ENCODE measurements at places on chromosomes 4 and X. TPM values are rescaled to one million over a fixed set of nuclear protein-coding genes. Genes with fewer than 3 reads are reported as not detected.

GRCh38 chr4:112766422-112766821, 129.5 kb downstream of the LARP7 start:
- no peak overlapping the region for H3K4me3 ChIP-seq
- no peak overlapping the region for H3K27ac ChIP-seq
- no peaks in the 10 kb centered on the region for H3K4me1 ChIP-seq

DNA sequence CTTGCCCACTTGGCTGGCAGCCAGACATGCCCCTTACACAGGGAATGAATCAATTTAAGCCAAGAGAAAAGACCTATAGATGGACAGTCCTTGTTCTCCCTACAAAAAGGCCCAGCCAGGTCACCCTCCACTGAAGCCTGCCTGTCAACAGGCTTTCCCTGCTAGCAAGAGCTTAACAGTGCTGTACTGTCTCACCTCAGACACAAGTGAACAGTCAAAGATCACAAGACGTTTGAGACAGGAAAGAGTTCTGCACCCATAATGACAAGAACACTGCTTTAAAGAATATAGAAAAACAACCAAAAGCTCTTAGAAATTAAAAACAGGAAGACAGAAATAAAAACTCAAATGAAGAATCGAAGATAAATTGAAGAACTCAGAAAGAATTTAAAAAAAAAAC, 4.6 kb downstream of the RNF175 start:
- no peaks in the 10 kb centered on the region for H3K4me1 ChIP-seq
- H3K27me3 ChIP-seq = no peaks in the 10 kb centered on the region

ENOPH1 gene
- total RNA-seq = 28.7 TPM

DNA sequence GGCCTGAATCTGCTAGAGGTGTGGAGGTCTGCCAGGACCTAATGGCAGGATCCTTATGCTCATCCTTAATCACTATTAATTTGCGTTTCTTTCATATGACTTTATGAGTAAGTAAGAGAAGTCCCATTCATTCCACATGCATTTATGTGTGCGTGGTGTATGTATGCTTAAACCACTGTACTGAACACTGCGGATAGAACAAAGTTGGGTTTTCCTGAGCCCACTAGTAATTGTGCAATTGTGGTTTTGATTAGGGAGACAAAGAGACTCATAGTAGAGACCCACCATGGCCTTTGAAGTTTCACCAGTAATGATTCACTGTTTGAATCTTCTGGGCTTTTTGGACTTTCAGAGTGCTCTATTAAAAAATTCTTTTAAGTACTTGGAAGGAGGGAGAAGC, 498.5 kb upstream of the DIPK2B start:
- H3K4me1 ChIP-seq = no peaks in the 10 kb centered on the region
- H3K27ac ChIP-seq = no peak overlapping the region
- H3K27me3 ChIP-seq = no peaks in the 10 kb centered on the region

RAB41 gene
- 1.3 TPM for total RNA-seq

GRCh38 chrX:128818690-128819089, 704.6 kb downstream of the SMARCA1 start:
- no peak overlapping the region for H3K4me3 ChIP-seq
- no peak overlapping the region for H3K27ac ChIP-seq
- no peaks in the 10 kb centered on the region for H3K36me3 ChIP-seq
- no peaks in the 10 kb centered on the region for H3K4me1 ChIP-seq
- DNase-seq = no peak
- no peaks in the 10 kb centered on the region for H3K27me3 ChIP-seq

CABS1 gene
- 2.4 TPM for total RNA-seq

CXCL5 gene
- total RNA-seq = 0.57 TPM

USP17L19 gene
- not detected for total RNA-seq

GRCh38 chrX:153778684-153779101, 2.1 kb upstream of the SRPK3 start:
- DNase-seq = no peak
- H3K27me3 ChIP-seq = no peaks in the 10 kb centered on the region
- no peak overlapping the region for H3K27ac ChIP-seq
- no peaks in the 10 kb centered on the region for H3K36me3 ChIP-seq
- H3K4me3 ChIP-seq = no peak overlapping the region
- H3K4me1 ChIP-seq = no peaks in the 10 kb centered on the region

- H3K27ac ChIP-seq = no peak overlapping the region
- no peaks in the 10 kb centered on the region for H3K36me3 ChIP-seq
- no peak for DNase-seq
- no peaks in the 10 kb centered on the region for H3K27me3 ChIP-seq
- no peak overlapping the region for H3K4me3 ChIP-seq
- H3K4me1 ChIP-seq = no peaks in the 10 kb centered on the region
These were observed 375.3 kb downstream of the IDS start for GRCh38 chrX:149129767-149130166.

- H3K27ac ChIP-seq = no peak overlapping the region
- H3K4me1 ChIP-seq = no peaks in the 10 kb centered on the region
- no peaks in the 10 kb centered on the region for H3K27me3 ChIP-seq
- H3K4me3 ChIP-seq = no peak overlapping the region
These were observed 188.4 kb upstream of the MAOA start for GRCh38 chrX:43467608-43468234.

KIAA1210 gene
- total RNA-seq = 0.68 TPM

DNA sequence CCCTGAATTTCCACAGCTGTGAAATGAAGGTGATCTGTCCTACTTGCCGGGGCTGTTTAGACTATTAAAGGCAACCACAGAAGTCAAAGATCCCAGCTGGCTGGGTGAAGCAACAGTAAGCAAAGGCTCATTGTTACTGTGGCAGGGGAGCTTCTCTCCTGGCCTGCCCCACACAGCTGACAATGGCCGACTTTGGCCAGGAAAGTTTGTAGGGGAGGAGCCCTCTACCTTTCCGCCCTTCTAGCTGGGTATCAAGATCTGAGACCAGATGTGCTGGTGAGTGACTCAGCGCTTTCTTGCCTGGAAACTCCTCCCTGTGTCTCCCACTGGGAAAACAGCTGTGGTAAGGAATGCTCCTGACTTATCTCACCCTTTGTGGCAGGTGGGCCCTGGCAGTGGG, 21.1 kb downstream of the RASSF6 start:
- H3K36me3 ChIP-seq = no peaks in the 10 kb centered on the region
- peak overlapping the region; percentile 17 for H3K27ac ChIP-seq
- H3K27me3 ChIP-seq = no peaks in the 10 kb centered on the region
- DNase-seq = no peak
- no peak overlapping the region for H3K4me3 ChIP-seq
- peaks cover 4% of the 10 kb centered on the region for H3K4me1 ChIP-seq

DNA sequence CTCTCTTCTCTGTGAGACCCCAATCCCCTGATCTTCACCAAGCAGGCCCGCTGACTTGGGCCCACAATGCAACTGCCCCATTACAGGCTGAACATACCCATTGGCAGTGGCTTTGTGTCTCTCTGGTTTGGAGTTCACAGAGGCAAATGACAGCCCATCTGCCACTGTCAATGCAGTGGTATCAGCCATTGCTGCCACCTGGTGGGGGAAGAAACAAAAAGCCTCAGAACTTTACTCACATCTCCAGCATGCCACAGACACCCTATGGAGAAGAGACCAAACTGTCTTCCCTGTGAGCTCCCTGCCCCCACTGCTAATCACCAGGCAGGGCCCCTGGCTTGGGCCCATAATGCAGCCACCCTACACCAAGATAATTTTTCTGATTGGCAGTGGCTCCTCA, 729.3 kb upstream of the ACTRT1 start:
- H3K36me3 ChIP-seq = no peaks in the 10 kb centered on the region
- H3K27me3 ChIP-seq = no peaks in the 10 kb centered on the region
- DNase-seq = peak; percentile 15

NDNF gene
- total RNA-seq = 5.7 TPM

GRCh38 chr4:147594578-147594977, 22.6 kb upstream of the TMEM184C start:
- no peaks in the 10 kb centered on the region for H3K36me3 ChIP-seq
- no peak overlapping the region for H3K4me3 ChIP-seq
- H3K27ac ChIP-seq = no peak overlapping the region
- no peak for DNase-seq
- H3K27me3 ChIP-seq = no peaks in the 10 kb centered on the region
- H3K4me1 ChIP-seq = no peaks in the 10 kb centered on the region

GRCh38 chr4:94909645-94910044, 151.9 kb downstream of the BMPR1B start:
- H3K4me1 ChIP-seq = no peaks in the 10 kb centered on the region
- H3K27ac ChIP-seq = no peak overlapping the region
- no peaks in the 10 kb centered on the region for H3K27me3 ChIP-seq

DNA sequence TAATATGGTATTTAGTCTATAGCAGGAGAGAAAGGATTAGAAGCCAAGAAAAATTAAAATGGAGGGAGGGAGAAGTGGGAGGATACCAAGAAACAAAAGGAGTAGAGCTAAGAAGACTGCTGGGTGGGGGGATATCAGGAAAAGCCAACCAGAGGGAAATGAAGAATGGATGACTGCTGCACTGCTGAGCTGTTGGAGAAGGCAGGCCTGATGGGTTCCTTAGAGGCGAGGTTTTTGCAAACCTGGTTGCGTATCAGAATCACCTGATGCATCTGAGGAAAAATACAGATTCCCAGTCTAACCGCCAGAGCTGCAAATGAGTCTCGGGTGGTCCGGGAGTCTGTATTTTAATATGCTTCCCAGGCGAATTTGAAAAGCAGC, 1.5 kb downstream of the PGRMC1 start:
- no peaks in the 10 kb centered on the region for H3K4me1 ChIP-seq
- H3K4me3 ChIP-seq = peak overlapping the region; percentile 59

GRCh38 chr4:81621490-81621889, 149.8 kb upstream of the RASGEF1B start:
- no peak overlapping the region for H3K27ac ChIP-seq
- H3K4me3 ChIP-seq = no peak overlapping the region
- H3K27me3 ChIP-seq = no peaks in the 10 kb centered on the region
- no peaks in the 10 kb centered on the region for H3K36me3 ChIP-seq

ADH6 gene
- total RNA-seq = not detected

DNA sequence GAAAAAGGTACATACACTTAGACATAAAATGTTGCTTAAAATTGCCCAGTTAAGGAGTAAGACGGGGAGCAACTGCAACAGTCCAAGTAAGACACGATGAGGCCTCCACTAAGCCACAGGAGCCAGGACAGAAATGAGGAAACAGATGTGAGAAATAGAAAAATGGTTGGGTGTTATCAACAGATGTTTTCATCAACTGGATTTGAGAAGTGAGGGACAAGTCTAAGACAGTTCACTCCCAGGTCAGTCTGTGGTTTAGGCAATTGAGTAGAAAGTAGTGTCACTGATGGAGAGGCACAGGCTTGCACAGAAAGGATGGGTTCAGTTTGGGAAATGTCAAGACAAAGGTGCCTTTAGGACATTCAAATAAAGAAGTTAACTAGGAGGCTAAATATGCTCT, 23.5 kb upstream of the PHF8 start:
- H3K4me1 ChIP-seq = no peaks in the 10 kb centered on the region
- no peak overlapping the region for H3K27ac ChIP-seq
- H3K36me3 ChIP-seq = no peaks in the 10 kb centered on the region

SOX3 gene
- total RNA-seq = 10.5 TPM

MTMR8 gene
- 1.8 TPM for total RNA-seq

USO1 gene
- 52.0 TPM for total RNA-seq

DNA sequence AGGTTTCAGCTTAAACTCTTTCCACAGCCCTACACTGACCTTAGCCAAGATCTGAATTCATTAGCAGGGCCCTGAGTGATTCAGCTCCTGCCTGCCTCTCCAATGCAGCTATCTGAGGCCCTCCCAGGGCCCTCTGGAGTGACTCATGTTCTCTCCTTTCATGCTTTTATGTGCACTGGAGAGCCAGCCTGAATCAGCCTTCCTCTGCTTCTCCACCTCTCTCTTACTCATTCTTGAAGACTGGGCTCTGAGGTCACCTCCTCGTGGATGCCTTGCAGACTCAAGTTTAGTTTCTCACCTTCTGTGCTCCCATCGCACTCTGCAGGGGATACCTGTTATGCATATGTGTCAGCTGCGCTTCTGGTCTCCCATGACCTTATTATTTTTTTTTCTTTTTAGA, 3.1 kb upstream of the OCIAD2 start:
- H3K4me1 ChIP-seq = no peaks in the 10 kb centered on the region
- DNase-seq = no peak
- H3K27me3 ChIP-seq = no peaks in the 10 kb centered on the region
- H3K4me3 ChIP-seq = no peak overlapping the region
- H3K36me3 ChIP-seq = no peaks in the 10 kb centered on the region
- no peak overlapping the region for H3K27ac ChIP-seq

- H3K4me1 ChIP-seq = peaks cover 7% of the 10 kb centered on the region
- DNase-seq = no peak
These were observed 2.8 kb upstream of the CPLX1 start for GRCh38 chr4:828641-829271.

ENAM gene
- total RNA-seq = 2.1 TPM

GRCh38 chrX:11423362-11423818, 130.2 kb downstream of the AMELX start:
- no peak overlapping the region for H3K4me3 ChIP-seq
- H3K27ac ChIP-seq = peak overlapping the region; percentile 57
- H3K4me1 ChIP-seq = no peaks in the 10 kb centered on the region
- H3K36me3 ChIP-seq = no peaks in the 10 kb centered on the region
- no peaks in the 10 kb centered on the region for H3K27me3 ChIP-seq

TAF7L gene
- not detected for total RNA-seq

DNA sequence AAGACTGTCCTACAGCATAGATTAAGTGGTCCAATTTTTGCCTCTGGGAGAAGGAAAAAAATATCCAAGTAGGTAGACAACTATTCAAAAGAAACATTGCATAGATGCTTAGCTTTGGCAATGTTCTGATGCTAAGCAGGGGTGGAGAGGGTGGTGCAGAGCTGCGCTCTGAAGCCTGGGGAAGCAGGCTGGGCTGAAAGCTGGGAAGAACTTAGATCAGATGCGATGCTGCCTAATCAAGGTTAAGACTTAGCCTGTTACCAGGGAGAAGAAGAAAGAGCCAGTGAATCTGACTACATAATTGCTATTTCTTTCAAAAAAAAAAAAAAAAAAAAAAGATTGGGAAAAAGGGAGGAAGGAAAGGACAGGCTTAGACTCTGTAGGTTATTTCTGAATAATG, 89.0 kb upstream of the SCOC start:
- H3K4me1 ChIP-seq = no peaks in the 10 kb centered on the region
- DNase-seq = no peak
- H3K4me3 ChIP-seq = no peak overlapping the region

DNA sequence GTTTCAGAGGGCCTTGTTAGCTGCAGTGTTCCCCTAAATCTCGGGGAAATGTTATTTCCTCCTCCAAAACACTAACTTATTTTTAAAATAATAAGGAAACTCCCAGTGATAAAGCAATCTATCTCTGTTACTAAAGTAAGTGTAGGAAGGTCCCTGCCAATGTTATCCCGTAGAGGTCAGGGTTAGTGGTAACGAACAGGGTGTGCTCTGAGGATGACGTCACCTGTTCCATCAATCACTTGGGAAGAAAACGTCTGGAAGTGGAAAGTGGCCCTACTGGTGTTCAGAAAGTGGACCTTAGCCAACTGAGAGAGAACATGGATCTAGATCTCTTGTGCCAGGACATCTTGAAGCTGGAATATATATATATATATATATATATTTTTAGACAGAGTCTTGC, 249.5 kb downstream of the BCOR start:
- H3K4me3 ChIP-seq = no peak overlapping the region
- H3K27me3 ChIP-seq = no peaks in the 10 kb centered on the region
- no peak overlapping the region for H3K27ac ChIP-seq
- no peaks in the 10 kb centered on the region for H3K4me1 ChIP-seq
- no peak for DNase-seq
- H3K36me3 ChIP-seq = no peaks in the 10 kb centered on the region
